ENCODE measurements at places on chromosomes 5 and 9.
A peak's percentile ranks its signal among the peaks of the same experiment; 100 is the strongest.

GRCh38 chr5:67515020-67515689, 318.6 kb upstream of the CD180 start:
- no peak for DNase-seq

- no peak for DNase-seq
Observed at GRCh38 chr5:51380603-51381207, 2.5 kb upstream of the ISL1 start.

DNA sequence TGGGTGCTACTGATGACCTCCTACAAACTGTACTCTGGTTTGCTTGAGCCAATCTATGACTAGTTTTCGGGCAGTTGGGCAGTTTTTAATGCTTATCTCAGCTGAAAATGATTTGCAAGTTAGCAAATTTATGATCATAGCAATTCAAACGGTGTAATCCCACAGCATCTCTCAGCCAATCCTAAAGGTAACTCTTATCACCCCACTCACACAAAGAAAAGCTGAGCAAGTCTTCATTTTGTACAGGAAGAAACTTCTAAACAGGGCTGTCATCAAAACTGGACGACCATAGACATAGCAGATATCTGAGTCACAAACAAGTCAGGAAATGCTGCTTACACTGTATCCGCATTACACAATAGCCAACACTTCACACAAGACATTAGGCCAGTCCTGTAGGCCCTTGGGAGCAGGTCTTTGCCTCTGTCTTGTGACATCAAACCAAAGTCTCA, 2.6 kb upstream of the ENC1 start:
- no peak for DNase-seq

DNA sequence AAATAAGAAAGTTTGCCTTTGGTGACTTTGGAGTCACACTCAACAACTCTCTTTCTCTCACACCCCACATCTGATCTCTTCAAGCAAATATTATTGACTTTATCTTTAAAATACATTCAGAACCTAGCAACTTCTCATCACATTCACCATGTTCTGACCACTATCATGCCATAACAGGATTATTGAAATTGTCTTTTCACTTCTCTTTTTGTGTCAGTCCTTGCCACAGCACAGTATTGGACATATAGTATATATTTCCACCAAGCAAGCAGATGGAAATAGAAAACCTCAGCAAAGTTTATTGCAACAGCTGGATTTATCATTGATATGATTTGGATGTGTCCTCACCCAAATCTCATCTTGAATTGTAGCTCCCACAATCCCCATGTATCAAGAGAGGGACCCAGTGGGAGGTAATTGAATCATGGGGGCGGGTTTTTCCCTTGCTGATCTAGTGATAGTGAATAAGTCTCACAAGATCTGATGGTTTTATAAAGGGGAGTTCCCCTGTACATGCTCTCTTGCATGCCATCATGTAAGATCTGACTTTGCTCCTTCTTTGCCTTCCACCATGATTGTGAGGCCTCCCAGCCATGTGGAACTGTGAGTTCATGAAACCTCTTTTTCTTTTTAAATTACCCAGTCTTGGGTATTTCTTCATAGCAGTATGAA, 26.9 kb upstream of the ITGA1 start:
- no peak for DNase-seq

DNA sequence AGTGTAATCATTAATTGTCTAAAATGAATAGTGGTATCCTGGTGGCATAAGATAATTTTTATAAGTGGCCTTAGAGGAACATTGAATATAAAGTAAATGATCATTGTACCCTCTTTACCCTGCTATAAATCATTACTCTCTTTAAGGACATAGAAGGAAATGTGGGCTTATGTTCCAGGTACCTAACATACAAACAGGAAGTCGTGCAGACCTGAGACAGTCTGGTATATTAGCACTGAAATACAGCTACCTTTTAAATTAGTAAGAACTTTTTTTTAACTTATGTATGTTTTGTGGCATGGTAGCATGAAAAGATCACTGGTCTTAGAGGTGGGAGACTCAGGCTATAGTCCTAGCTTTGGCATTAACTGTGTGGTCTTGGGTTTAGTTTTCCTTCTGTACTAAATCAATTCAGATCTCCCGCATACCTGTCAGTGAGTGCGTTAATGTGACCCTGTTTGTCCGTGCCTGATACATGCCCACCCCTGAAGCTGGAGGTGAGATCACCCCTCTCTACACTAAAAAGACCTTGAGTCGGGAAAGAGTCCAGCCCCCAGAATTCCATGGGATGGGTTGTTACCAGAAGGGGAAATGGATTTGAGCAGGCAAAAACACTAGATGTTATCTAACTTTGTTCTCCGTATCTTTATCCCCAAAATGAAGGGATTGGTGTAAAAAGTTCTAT, 59.4 kb upstream of the ERBIN start:
- DNase-seq: no peak

DNA sequence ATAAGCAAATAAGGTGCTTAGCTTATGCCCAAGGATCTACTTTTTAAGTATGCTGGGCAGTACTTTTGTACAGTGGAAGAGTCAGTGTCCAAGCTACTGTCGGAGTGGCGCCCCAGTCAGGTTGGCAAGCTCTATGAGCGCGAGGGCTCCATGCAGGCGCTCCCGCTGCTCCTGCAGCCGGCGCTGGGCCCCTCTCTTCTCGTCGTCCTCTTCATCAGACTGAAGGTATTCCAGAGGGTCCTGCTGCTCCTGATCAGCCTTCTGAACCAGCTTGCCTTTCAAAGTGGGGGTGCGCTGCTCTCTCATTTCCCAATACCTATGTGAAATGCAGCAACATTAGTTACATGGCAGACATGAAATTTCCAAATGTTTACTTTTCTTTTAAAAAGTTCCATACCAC, 4.6 kb upstream of the SLC35D2 start:
- no peak for DNase-seq

DNA sequence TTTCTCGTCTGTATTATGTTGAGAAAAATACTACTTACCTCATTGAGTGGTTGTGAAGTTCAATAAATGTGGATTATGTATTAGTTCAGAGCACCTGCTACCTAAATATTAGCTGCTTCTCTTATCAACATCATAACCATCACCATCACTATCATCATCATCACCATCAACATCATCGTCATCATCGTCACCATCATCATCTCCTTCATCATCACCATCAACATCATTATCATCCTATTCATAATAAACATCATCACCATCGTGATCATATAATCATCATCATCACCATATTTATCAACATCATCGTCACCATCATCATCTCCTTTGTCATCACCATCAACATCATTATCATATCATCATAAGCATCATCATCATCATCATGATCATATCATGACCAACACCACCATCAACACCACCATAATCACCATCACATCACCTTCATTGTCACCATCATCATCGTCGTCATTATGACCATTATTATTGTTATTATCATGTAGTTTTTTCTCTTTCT, 181.0 kb upstream of the ADCY2 start:
- no peak for DNase-seq

- DNase-seq: no peak
Observed at GRCh38 chr9:38670542-38671371, 49.2 kb downstream of the FAM240B start.

DNA sequence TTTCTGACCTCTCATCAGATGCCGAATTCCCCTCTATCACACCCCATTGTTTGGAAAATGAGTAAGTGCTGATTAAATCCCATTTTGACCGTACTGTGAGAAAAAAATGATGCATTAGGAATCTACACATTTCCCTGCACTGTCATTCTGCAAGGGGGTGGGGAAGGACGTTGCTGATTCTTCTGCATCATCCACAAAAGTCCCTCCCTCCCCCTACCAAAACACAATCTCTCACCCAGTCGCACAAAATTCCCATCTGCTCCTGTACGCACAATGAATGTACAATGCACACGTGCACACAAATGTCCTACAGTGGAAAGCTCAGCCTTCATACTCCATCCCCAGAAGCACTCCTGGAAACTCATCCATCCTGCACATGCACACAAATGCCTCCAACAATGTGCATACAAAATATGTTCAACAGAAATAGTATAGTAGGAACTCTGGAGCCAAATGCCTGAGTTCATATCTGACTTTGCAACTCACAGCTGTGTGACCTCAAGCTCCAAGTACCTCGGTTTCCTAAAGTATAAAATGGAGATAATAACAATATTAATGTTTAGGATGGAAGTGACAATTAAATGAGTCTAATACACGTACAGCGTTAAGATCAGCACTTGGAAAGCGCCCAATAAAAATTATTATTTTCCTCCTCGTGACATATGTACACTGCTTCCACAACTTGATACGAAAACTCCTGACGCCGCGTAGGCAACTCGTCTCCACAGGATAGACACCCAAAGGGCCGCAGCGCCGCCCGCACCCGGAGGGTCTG, 809 bp downstream of the TNIP1 start:
- no peak for DNase-seq

GRCh38 chr9:1083325-1083913, 33.3 kb downstream of the DMRT2 start:
- no peak for DNase-seq

DNA sequence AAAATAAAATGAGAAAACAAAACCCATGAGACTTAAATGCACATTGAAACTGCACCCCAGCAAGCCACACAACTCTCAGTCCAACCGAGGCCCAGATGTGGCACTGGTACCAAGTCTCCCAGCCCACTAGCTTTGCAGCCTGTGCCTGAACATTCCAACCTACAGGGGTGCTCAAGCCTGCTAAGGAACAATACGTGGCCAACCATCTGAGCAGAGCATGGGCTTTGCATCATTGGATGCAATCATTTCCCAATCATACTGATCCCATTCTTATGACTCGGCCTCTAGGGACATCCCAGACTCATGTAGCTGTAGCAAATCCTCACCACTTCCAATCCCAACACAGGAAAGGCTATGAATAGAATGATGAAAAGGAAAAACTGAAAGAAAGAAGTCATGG, 297.2 kb downstream of the SPOCK1 start:
- DNase-seq: no peak

- DNase-seq: no peak
Observed at GRCh38 chr9:33125871-33126823, 41.0 kb downstream of the B4GALT1 start.

DNA sequence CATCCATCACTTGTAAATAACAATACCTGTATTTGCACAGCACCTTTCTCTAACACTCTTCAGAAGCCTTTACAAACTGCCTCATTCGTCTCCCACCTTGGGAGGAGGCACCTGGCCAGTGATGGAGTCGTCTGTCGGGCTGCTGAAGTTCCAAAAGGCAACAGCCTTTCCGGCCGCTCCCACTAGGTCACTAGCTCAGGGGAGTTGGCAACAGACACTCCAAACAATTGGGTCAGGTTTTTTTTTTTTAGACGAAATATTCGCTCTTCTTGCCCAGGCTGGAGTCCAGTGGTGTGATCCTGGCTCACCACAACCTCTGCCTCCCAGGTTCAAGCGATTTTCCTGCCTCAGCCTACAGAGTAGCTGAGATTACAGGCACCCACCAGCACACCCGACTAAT, 4.0 kb downstream of the DAP start:
- no peak for DNase-seq

GRCh38 chr5:74064911-74065310, 438.9 kb downstream of the ARHGEF28 start:
- DNase-seq: no peak

- DNase-seq: no peak
Observed at GRCh38 chr5:59079622-59080620, 497.0 kb downstream of the RAB3C start.

GRCh38 chr9:137436761-137437600, 4.2 kb downstream of the ENTPD8 start:
- no peak for DNase-seq

DNA sequence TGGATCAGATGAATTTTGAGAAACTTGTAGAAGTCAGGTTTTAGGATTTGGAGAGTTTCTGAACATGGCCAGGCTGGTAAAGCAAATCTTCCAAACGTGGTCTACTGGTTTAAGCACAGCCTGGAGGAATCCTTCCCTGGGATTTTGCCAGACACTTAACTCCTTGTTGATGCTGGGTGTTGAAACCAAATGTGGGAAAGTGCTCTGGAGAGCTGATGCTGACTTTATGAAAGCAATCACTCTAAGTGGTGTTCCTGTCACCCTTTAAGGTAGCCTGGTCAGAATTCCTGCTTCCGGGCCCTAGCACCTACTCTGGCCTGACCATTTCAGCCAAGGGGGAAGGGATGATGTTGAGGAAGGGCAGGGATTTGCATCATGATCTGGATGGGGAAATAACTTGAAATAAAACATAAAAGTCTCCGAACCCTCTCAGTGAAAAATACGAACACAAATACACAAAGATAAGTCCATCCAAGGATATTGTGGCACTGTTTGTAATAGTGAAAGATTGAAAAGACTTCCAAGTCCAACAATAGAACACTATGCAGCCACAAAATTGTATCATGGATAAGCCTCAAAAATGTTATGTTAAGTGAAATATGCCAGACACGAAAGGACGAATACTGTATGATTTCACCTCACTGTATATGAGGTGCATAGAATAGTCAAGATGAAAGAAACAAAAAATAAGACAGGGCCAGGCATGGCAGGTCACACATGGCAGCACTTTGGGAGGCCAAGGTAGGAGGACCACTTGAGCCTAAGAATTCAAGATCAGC, 57.7 kb downstream of the PDE6A start:
- DNase-seq: no peak

- peak; percentile 78 for DNase-seq
Observed at GRCh38 chr5:40688127-40688761, 8.5 kb downstream of the PTGER4 start.

GRCh38 chr9:133029994-133030316, 842 bp upstream of the GTF3C5 start:
- no peak for DNase-seq

DNA sequence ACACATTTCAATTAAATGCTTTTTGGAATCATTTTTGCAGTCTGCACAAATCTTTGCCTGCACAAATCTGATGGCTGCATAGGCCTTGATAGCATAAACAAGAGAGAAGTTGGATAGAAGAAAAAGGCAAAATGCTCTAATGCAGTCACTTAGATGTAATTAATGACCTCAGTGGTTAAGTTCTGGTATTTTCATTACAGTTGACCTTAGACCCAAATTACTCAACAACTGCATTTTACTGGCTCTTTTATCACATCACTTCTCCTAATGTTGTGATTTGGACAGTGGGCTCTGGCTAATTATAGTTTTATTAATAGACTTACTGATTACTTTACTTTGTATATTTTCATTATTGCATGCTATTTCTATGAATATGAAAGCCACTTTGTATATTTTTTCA, 34.3 kb downstream of the NTRK2 start:
- DNase-seq: no peak

GRCh38 chr9:126707083-126707482, 93.4 kb downstream of the LMX1B start:
- no peak for DNase-seq

GRCh38 chr5:138905541-138905940, 30.4 kb upstream of the LRRTM2 start:
- DNase-seq: no peak

DNA sequence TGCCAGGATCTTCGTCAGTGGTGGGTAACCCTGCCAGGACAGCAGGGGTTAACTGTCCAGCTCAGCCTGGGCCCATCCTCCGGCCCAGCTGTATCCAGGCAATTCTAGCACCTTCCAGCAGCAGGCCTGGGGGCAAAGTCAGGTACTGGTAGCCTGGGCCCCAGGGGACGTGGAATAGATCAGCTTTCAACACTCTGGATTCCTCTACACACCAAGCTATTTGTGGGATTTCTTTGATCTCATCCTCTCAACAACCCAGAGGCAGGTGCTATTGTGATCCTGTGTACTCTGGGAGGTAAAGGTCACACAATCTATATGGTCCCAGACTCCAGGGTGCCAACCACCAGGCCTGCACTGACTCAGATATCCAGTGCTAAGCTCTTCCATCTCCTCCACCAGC, 8.7 kb upstream of the SPOUT1 start:
- no peak for DNase-seq
